IPS DF 6.9 (cell line): ENCODE measurements at places on chromosomes 2 and 18.

GRCh38 chr2:207729465-207729998 lies 18.1 kb downstream of the CCNYL1 start:
- no peaks in the 10 kb centered on the region; the same call in 1 of the 2 replicates for H3K4me1 ChIP-seq
- H3K4me3 ChIP-seq: no peak overlapping the region
- no peaks in the 10 kb centered on the region for H3K27me3 ChIP-seq
- no peak for DNase-seq
- no peak overlapping the region for H3K27ac ChIP-seq
- H3K36me3 ChIP-seq: peaks cover 4% of the 10 kb centered on the region; the same call in 1 of the 2 replicates

- DNase-seq: no peak
- H3K4me1 ChIP-seq: peaks cover 2% of the 10 kb centered on the region; the same call in 1 of the 2 replicates
- no peaks in the 10 kb centered on the region for H3K27me3 ChIP-seq
- H3K27ac ChIP-seq: no peak overlapping the region
- H3K4me3 ChIP-seq: peak overlapping the region; percentile 73
These were observed 1.7 kb downstream of the FZD7 start for GRCh38 chr2:202035089-202035940.

- DNase-seq: no peak
- H3K4me1 ChIP-seq: peaks cover 6% of the 10 kb centered on the region
- no peaks in the 10 kb centered on the region for H3K36me3 ChIP-seq
These were observed 8.1 kb downstream of the MBP start for GRCh38 chr18:77124452-77124922.

DNA sequence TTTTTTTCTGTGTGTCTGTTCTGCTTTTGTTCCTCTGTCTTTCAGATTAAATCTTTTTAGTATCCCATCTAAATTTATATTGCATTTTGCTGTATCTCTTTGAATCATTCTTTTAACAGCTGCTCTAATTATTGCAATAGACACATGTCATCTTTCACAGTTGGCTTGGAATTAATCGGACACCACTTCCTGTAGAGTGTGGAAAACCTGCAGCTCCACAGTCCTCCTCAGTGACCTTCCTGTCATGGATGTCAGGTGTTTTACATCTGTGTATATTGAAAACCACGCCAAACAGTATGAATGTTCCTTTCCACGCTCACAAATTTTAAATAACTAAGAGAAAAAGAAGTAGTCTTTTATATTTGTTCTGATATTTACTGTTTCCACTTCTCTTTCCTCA lies 135.3 kb downstream of the PXDN start:
- H3K4me3 ChIP-seq: no peak overlapping the region
- H3K4me1 ChIP-seq: peaks cover 4% of the 10 kb centered on the region; the same call in 1 of the 2 replicates
- H3K27me3 ChIP-seq: no peaks in the 10 kb centered on the region
- no peaks in the 10 kb centered on the region for H3K36me3 ChIP-seq
- H3K27ac ChIP-seq: no peak overlapping the region

DNA sequence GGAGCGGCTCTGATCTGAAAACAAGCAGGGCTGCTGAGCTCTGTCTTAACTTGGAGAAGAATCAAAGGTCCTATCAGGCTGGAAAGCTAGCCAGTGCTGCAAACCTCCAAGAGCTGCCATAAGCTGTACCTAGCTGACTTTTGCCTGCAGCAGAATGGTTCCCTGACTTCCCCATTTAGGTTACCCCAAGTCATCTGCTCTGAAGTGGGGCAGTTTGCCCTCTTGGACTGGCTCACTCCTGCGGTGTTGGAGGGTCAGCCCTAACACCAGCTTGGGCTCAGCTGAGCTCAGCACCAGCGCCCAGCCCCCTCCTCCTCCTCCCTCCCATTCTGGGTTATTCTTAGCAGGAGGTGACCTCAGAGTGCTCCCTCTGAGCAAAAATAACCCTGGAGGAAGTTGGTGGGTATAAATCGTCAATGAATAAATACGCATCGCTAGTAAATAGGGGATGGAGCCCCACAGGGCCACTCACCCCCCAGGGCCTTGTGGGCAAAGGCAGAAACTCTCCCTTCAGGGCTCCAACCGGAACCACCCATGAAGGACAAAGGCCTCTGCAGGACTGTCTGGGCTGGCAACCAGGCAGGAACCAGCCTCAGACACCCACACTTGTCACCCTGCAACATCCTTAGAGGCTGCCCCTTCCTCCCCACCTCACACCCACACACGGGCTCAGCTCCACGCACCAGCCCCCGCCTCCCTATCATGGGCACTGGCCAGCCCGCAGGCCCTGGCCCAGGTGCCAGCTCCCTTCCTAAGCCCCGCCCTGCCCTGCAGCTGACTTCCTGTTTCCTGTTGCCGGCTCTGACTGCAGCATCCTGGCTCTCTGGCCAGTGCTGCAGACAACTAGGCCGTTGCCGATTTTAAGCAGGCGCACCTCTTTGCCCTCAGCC lies 46.9 kb downstream of the DNMT3A start:
- H3K4me3 ChIP-seq: no peak overlapping the region
- no peaks in the 10 kb centered on the region for H3K27me3 ChIP-seq
- no peaks in the 10 kb centered on the region for H3K36me3 ChIP-seq

DNA sequence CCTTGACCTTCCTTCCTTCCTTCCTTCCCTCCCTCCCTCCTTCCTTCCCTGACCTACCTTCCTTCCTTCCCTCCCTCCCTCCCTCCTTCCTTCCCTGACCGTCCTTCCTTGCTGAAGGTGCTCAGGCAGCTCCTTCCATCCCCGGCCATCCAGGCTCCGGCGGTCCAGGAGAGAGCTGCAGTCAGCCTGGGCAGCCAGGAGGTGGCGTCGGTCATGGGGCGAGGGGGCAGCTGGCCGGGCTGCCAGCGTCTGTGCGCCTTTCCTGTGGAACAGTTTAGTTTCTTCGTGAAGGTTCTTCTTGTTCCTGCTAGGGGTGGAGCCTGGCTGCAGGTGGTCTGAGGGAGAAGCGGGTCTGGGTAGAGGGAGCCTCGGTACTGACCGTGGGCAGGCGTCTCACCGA lies 15.7 kb downstream of the GPR35 start:
- H3K36me3 ChIP-seq: no peaks in the 10 kb centered on the region
- DNase-seq: peak; percentile 18
- H3K27ac ChIP-seq: no peak overlapping the region

- no peak overlapping the region for H3K27ac ChIP-seq
- no peak for DNase-seq
- no peaks in the 10 kb centered on the region for H3K27me3 ChIP-seq
- H3K4me1 ChIP-seq: no peaks in the 10 kb centered on the region
- no peak overlapping the region for H3K4me3 ChIP-seq
These were observed 12.6 kb downstream of the ITPRID2 start for GRCh38 chr2:181904022-181904632.

GRCh38 chr2:161677634-161678033 lies 53.4 kb downstream of the SLC4A10 start:
- DNase-seq: no peak
- no peaks in the 10 kb centered on the region for H3K27me3 ChIP-seq
- H3K4me3 ChIP-seq: no peak overlapping the region
- H3K27ac ChIP-seq: no peak overlapping the region
- no peaks in the 10 kb centered on the region for H3K4me1 ChIP-seq
- no peaks in the 10 kb centered on the region for H3K36me3 ChIP-seq

DNA sequence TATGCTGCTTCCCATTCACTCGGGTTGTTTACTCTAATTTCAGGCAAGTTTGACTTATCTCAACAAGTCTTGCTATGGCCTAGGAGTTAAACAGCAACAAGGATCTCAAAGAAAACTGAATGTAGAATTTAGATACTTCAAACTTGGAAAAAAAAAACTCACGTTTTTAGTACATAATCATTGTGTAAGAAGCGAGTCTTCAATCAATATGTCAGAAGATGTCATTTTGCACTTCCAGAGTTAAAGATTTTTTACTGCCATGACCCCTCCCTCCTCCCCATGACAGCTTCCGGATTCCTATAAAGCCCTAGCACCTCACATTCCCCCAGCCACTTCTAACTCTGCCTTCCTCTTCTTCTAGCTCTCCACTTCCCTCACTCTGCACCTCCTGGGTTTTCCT lies 133.4 kb downstream of the SS18 start:
- no peak overlapping the region for H3K27ac ChIP-seq
- no peak overlapping the region for H3K4me3 ChIP-seq
- H3K4me1 ChIP-seq: peaks cover 1% of the 10 kb centered on the region; the same call in 1 of the 2 replicates

DNA sequence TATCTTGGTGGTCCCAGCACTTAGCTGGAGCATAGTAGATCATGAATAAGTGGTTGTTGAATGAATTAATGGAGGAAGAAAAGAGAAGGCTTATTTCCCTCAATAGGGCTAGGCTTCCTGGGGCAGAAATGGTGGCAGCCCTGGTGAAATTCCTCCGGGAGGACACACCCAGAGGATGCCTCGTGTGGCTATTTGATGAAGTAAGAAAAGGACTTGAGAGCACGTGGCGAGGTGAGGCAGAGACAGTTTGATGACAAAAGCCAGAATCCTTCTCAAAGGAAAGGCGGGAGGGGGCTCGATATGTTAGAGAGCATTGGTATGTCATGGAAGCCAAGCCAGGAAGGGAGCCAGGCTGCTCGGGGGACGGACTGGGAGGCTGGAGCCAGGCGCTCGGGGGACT lies 14.7 kb downstream of the FAM228A start:
- H3K27ac ChIP-seq: no peak overlapping the region
- no peak for DNase-seq
- no peaks in the 10 kb centered on the region; the same call in 1 of the 2 replicates for H3K27me3 ChIP-seq
- H3K4me1 ChIP-seq: no peaks in the 10 kb centered on the region

DNA sequence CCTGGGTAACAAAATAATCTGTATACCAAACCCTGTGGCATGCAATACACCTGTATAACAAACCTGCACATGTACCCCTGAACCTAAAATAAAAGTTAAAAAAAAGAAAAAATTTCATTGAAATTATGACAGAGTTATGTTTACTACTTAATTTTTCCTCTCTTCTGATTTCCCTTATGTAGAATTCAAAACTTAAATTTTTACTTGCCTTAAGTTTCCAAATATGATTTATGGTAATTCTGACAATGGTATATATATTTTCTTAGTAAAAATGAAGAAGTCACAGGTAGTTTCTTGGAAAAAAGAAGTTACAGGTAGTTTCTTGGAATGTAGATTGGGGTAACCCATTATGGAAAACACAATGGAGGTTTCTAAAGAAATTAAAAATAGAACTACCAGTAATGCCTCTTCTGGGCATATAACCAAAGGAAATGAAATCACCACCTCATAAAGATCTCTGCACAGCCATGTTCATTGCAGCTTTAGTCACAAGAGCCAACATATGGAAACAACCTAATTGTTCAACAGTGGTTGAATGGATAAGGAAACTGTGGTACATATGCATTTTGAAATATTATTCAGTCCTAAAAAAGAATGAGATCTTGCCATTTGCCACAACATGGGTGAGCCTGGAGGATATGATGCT lies 164.9 kb downstream of the BABAM2 start:
- no peak overlapping the region for H3K27ac ChIP-seq
- no peaks in the 10 kb centered on the region for H3K36me3 ChIP-seq
- H3K4me1 ChIP-seq: no peaks in the 10 kb centered on the region
- no peak for DNase-seq
- no peak overlapping the region for H3K4me3 ChIP-seq
- H3K27me3 ChIP-seq: no peaks in the 10 kb centered on the region

DNA sequence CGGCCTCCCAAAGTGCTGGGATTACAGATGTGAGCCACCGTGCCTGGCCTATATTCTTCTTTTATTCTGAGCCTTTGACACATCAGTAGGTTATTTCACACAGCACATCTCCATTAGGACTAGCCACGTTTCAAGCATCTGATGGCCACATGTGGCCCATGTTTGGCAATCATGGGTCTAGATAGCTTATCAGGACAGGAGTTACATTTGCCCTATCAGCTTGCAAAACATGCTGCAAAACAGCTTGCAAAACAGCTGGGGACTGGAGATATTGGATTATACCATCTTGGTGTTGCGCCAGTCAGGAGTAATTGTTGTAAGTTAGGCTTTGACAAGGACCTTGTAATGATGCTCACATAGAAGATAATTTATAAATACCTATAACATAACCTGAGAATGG lies 94.9 kb downstream of the GBX2 start:
- no peaks in the 10 kb centered on the region for H3K27me3 ChIP-seq
- no peak overlapping the region for H3K27ac ChIP-seq
- no peak overlapping the region for H3K4me3 ChIP-seq
- DNase-seq: no peak

DNA sequence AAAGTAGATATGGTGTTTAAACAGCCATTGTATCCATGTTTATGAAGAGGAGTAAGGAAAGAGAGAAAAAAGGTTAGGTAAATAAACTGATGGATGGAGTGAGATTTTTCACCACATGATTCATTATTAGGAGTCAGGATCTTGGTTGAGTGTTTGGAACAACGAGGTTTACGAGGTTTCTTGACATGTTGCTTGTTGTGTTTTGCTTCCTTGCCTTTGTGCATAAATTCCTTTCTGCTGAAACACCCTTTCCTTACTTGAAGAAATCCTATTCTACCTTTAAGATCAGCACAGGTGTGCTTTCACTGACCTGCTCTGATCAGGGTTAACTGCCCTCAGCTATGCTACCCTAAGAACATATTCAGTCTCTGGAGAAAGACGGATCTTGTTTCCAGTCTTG lies 66.6 kb downstream of the EFEMP1 start:
- no peaks in the 10 kb centered on the region for H3K4me1 ChIP-seq
- H3K27ac ChIP-seq: no peak overlapping the region
- no peaks in the 10 kb centered on the region for H3K27me3 ChIP-seq
- no peak for DNase-seq

DNA sequence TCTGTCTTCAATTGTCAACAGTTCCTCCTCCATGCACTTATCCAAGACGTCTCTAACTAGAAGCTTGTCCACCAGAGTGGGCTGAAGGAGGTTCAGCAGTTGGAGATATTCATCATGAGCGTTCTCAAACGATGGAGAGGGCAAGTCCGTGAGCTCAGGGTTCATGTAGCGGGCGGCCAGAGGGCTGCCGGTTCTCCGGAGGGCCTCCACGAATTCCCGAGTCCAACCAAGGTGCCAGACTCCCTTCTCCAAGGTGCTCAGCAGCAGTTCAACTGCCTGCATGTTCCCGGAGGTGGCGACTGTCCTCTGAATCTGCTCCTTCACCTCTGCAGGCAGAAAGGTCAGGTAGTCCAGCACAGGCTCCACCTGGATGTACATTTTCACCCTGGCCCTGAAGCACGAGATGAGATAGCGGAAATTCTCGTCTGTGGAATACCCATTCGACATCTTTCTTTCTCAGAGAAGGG lies 590 bp downstream of the IFIH1 start:
- no peak overlapping the region for H3K27ac ChIP-seq
- peaks cover 2% of the 10 kb centered on the region; the same call in 1 of the 2 replicates for H3K27me3 ChIP-seq
- no peaks in the 10 kb centered on the region for H3K4me1 ChIP-seq
- peak overlapping the region; percentile 67; the same call in 1 of the 2 replicates for H3K4me3 ChIP-seq
- DNase-seq: no peak

- H3K4me3 ChIP-seq: no peak overlapping the region
- no peaks in the 10 kb centered on the region for H3K36me3 ChIP-seq
- no peaks in the 10 kb centered on the region for H3K27me3 ChIP-seq
- no peak overlapping the region for H3K27ac ChIP-seq
- no peaks in the 10 kb centered on the region for H3K4me1 ChIP-seq
These were observed 26.0 kb downstream of the MAP3K20 start for GRCh38 chr2:173101687-173102086.

- no peaks in the 10 kb centered on the region for H3K4me1 ChIP-seq
- no peak overlapping the region for H3K27ac ChIP-seq
- H3K27me3 ChIP-seq: no peaks in the 10 kb centered on the region
- H3K36me3 ChIP-seq: no peaks in the 10 kb centered on the region
- DNase-seq: no peak
- H3K4me3 ChIP-seq: no peak overlapping the region
These were observed 529.8 kb upstream of the CNTNAP5 start for GRCh38 chr2:123495241-123495640.

- no peaks in the 10 kb centered on the region for H3K36me3 ChIP-seq
- no peak within 1 kb of the TSS for H3K27ac ChIP-seq
- no peaks in the 10 kb centered on the region for H3K4me1 ChIP-seq
These were observed at the start of gene CYTIP for GRCh38 chr2:157443795-157444640. Gene CYTIP, minus strand, starts transcription at chr2:157444089. Its CDS starts 69 bp downstream, at chr2:157444020.

- H3K27ac ChIP-seq: no peak overlapping the region
- H3K4me1 ChIP-seq: peaks cover 6% of the 10 kb centered on the region
- no peak for DNase-seq
- H3K36me3 ChIP-seq: no peaks in the 10 kb centered on the region
These were observed 87.5 kb downstream of the TFCP2L1 start for GRCh38 chr2:121197369-121198091.
